NCI-H524 treated with DMSO at 0.1 percent for 48 hours (cell line): ENCODE measurements at places on chromosomes 6 and 20.

DNA sequence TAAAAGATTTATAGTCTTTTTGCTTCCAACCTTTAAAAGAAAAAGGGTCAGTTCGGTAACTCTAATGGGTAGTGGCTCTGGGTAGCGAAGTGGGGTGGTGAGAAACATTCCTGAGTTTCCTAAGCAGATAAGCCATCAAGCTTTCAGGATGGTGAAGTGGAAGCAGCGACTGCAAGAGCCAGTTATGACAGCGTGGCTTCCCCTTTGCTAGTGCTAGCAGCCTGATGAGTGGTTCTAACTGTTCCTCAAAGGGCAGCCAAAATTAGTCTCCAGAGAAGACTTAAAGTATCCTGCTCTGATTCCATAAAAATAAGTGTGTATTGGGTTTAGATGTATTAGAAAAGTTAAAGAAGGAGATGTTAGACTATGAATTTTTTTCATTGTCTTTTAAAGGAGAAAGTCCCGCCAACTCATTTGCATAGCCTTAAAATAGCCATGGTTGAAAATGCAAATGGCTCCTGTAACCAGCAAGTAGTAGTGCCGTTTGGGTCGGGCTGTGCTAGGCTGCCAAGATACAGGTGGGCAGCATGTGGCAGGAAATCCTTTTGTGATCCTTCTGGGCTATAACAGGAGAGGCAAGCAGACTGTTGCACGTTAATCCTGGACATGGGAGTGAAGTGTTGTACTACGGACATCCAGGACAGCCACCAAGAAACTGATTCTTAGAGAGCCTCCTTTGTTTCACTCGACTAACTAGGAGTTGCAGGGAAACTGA lies 18.0 kb downstream of the ELOVL2 start:
- peak; percentile 90 for DNase-seq

DNA sequence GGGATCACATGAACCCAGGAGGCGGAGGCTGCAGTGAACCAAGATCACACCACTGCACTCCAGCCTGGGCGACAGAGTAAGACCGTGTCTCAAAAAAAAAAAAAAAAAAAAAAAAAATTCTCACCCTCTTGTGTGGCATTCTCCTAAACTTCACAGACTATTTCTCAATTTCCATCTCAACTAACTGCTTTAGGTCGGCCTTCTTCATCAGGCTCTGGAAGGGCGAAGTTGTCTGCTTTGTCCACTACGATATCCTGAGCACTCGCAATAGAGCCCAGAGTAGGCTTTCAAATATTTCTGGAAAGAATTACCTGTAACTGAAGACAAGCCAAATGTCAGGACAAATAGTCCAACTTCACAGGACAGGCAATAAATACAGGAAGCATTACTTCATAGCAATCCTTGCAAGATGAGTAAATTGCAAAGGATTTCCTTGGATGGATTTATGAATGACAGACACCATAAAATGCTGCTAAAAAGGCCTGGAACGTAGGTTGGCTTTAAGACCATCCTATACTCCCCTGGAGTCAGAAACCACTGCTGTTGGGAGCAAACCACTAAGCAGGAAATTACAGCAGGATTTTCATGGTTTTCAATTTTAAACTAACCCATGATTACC lies 116.3 kb upstream of the SLC2A12 start:
- no peak for DNase-seq

DNA sequence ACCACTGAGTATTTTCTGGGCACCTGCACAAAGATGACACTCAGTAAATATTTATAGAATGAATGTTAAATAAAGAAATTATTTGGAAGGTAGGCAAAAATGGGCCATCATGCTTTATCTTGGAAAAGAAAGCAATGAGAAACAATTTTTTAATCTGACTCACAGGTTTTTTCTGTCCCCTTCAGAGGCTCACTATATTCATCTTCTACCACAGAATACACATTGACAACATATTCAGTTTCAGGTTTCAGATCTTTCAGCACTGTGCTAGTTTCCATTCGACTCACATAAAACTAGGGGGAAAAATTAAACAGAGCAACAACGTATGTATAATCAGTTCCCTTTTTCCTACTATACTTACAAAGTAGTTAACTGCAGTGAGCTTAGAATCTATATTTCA lies 58.3 kb downstream of the COL12A1 start:
- DNase-seq, result no peak

DNA sequence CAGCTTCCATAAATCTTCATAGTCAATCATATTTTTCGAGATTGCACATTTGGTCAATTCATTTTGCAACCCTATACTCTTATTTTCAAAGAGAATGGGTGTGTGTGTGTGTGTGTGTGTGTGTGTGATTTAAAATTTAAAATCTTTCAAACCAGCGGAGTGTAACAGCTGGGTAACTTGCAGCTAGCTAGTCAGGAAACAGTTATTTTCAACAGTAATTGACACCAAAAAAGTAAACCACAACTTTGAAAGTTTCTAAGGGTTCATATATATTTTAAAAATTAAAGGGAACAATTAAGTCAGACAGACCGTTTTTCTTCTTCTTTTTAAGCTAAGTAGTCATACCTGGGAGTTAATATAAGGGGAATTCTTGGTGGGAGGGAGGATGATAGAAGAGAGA lies 57.0 kb downstream of the PRR18 start:
- DNase-seq, result no peak

- DNase-seq, result no peak
Observed at GRCh38 chr20:46322641-46323040, 14.3 kb upstream of the CDH22 start.

GRCh38 chr6:28462401-28462800 lies 19.1 kb upstream of the ZSCAN23 start:
- no peak for DNase-seq

DNA sequence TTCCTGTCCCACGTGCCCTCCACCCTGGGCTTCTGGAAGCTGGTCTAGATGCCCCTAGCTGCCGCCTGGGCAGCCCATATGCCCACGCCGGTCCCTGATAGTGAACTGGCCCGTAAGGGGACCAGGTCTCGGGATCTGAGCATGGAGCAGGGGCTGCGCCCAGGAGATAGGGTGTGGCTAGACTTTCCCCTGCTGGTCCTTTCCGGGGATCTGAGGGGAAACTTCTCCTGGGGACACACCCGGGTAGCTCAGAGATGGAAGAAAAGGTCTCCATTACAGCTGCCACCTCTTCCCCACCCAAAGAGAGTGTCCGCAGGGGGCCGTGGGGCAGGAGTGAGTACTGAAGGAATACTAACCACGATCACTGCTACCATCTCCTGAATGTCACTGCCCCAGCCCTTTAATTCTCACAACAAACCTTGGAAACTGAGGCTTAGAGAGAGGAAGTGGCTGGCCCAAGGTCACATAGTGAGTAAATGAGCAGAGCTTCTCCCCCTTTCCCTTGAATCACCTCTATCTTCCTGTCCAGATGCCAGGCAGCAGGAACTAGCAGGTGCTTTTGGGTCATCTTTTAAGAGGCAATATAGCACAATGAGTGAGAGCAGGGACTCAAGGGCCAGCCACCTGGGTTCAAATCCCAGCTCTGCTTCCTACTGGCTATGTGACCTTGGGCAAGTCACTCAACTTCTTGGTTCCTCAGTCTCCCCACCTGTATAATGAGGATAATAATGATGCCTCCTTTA lies 11.8 kb upstream of the CCN5 start:
- DNase-seq, result no peak

- no peak for DNase-seq
Observed at GRCh38 chr6:153787341-153787606, 251.8 kb upstream of the OPRM1 start.

- no peak for DNase-seq
Observed at GRCh38 chr20:877814-878213, 38.3 kb downstream of the ANGPT4 start.

DNA sequence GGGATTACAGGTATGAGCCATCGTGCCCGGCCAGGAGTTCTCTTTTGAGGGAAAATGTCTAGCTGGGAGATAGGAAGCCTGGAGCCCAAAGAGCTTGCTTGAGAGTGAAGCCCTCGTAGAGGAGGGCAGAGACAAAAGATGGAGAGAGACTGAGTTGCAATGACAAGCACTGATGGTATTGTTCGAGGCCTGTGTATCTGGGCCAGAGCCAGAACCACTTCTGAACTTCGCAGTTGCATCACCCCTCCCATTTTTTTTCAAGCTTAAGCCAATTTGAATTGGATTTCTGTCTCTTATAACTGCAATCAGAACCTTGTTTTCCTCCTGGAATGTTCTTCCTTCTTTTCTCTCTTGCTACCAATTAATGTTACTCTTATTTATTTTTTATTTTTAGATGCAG lies 83.1 kb downstream of the KCNB1 start:
- no peak for DNase-seq

DNA sequence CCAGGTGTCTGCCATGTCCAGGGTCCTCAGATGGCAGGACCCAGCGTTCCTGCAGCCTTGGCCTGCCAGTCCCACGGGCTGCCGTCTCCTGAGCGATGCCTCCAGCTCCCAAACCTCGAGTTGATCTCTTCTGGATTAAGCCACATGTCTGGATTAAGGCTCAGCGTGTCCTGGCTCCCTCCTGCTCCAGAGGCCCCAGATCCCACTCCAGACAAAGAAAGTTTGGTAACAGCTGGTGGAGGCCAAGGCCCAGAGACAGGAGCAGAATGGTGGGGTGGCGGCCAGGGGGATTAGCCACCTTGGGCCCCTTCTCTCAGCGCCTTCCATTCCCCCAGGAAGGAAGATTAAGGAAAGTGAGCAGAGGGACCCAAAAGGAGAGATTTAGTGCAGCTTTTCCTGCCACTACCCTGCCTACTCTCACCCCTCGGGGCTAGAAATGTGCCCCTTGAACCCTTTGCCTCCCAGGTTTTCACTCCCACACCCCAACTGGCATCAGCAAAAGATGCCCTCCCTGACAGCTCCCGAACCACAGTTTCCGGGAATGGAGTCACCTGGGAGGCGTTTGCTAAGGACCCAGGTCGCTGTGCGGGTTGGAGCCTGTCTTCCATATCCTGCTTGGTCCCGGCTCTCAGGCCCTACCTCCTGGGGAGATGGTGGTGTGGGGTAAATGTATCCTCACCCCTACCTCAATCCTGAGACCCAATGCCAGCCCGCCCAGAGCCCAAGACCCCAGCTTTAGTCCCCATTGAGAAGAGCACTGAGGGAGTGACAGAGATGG lies 6.9 kb downstream of the SPDEF start:
- peak; percentile 68 for DNase-seq

DNA sequence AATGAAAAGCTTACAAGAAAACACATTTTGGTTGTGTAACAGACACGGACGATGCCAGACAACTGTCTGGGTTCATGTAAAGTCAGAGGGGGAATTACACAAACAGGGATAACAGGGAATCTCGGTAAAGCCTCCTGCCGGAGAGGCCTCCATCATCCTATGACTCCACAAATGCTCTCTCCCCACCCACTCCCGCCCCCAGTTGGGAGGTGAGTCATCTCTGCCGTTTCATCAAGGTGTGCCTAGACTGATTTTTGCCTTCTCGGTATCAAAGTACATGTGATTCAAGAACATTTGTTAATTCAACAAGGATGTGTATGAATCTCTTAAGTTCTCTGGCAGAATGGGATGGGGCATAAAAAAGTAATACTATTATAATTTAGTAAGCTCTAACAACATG lies 304.9 kb upstream of the PRDM1 start:
- no peak for DNase-seq

- DNase-seq, result no peak
Observed at GRCh38 chr6:139150920-139151319, 16.0 kb downstream of the HECA start.

DNA sequence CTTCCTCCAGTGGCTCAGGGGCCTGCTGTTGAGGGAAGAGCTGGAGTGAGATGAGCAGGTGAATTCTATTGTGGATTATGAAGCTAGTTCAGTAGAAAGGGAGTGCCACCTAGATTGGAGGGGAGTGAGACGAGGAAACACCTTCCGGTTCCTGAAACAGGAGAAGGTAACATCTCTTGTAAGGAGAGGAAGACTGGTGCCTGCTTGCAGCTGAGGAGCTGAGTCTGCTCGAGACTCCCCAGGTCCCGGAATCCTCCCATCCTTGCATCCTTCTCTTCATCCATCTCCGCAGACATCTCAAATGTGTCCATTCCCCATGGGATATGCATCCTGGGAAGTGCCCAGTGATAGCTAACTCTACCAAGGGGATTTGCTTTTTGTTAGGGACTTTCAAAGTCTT lies 242.9 kb upstream of the ZFP64 start:
- DNase-seq, result no peak

- no peak for DNase-seq
Observed at GRCh38 chr6:2986722-2987221, 12.9 kb upstream of the NQO2 start.
